ENCODE measurements at places on chromosomes 6 and 20.

- no peak for DNase-seq
Measured at GRCh38 chr6:142737368-142738034, 207.5 kb downstream of the HIVEP2 start.

DNA sequence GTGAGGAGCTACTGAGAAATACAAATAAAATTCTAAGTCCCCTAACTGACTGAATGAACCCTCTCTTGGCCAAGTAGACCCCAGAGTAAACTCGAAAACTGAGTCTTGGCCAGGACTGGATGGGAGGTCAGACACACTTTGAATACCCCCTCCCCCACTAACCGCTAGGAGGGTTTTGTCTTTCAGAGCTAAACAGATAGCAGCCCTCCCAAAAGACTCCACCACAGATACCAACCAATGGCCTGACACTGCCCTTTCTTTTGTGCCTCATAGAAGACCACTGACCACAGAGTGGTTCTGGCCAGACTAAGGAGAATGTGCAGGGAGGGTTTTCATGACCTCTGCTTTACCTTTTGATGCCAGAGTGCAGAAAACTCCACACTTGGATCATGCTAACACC lies 42.1 kb downstream of the SPACA1 start:
- DNase-seq = no peak

DNA sequence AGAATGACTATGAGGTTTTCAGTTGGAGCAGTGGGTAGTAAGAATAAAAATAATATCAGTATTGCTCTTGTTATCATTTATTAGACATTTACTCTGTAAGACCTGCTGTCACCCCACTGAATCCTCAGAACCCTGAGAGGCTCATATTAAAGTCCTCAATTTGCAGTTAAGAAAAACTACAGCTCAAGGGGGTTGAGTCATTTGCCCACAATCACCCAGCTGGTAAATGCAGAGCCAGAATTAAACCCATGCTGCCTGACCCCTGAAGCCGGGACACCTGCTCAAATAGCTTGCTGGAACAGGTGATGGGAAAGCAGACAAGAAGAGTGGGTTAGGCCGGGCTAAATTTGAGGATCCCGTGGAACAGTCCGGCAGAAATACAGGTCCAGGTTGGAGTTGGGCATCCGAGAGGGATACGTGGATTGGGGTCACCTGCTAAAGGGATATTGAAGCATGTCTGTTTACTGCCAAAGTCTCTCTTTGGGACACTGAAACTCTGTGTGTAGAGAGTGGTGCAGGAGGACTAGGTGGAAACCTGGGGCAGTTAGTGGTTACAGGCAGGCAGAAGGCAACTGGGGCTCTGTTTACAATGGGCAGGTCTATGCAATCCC lies 344.1 kb downstream of the CDC5L start:
- no peak for DNase-seq

GRCh38 chr20:43183536-43184070 lies 6.1 kb downstream of the PTPRT start:
- DNase-seq = no peak

- DNase-seq = no peak
Measured at GRCh38 chr20:18191306-18191705, 53.6 kb downstream of the KAT14 start.

GRCh38 chr6:133241086-133241900 lies at the start of gene EYA4:
TSS of gene EYA4 (plus strand) at chr6:133241357. CDS start at chr6:133274781, 33,424 bp downstream.
- no peak for DNase-seq

DNA sequence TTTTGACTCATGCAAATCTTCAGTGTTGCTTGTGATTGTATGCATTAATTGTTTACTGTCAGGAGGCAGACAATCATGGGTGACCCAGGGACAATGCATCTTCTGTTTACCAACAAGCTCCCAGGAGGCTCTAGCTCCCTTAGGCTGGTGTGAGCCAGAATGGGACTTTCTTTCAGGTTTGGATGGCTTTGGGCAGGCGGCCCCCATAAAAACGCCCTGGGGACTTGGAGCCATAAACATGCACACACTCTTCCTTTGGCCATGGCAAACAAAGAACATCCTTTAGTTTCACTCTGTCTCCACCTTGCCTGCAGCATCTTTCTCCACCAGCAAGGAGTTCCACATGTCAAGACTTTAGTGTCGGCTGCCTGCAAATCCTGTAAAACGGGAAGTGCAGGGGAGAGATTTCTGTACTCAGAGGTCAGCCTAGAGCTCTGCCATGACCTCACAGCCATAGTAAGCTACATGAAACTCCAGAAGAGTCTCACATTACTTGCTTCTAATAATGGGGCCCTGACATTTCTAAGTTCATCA lies 127.6 kb downstream of the MAP3K7 start:
- DNase-seq = no peak

DNA sequence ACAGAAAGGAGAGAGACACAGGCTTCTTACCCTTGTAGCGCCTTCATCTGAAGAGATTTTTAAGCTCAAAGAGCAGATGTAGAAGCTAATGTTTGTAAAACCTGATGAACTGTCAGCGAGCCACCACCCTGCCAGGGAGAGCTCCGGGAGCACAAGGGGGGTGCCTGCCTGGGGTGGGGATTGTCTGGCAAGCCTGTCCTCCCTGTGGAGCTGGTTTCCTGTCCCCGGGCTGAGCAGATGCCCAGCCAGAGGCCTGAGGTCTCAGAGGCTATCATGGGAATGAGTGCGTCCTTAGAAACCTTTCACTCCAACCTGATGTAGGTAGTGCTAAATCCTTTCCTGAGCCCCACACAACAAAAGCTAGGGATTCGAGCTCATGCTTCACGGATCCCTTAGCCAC lies 41.9 kb upstream of the NR2E1 start:
- DNase-seq = no peak

- no peak for DNase-seq
Measured at GRCh38 chr20:59481067-59481466, 123.3 kb upstream of the PHACTR3 start.

- DNase-seq = no peak
Measured at GRCh38 chr6:75579951-75580350, 21.7 kb upstream of the SENP6 start.

GRCh38 chr20:63860325-63861051 lies 810 bp upstream of the ABHD16B start:
- no peak for DNase-seq

DNA sequence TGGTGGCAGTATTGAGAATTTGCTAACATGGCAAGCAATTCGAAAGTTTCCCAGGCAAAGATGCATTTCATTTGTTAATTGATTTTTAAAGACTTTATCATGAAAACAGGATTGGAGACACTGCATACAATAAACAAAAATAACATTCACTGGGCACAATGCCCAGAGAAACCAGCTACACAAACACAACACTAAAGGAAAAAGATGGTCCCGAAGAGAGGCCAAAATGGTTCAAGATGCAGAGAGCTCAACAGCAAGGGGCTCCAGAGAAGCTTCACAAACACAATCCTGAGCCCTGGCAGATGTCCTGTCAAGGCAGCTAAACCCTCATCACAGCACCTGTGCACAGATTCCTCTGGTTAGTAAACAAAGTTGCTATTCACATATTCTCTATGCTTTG lies 79.3 kb downstream of the INSM1 start:
- DNase-seq = no peak

DNA sequence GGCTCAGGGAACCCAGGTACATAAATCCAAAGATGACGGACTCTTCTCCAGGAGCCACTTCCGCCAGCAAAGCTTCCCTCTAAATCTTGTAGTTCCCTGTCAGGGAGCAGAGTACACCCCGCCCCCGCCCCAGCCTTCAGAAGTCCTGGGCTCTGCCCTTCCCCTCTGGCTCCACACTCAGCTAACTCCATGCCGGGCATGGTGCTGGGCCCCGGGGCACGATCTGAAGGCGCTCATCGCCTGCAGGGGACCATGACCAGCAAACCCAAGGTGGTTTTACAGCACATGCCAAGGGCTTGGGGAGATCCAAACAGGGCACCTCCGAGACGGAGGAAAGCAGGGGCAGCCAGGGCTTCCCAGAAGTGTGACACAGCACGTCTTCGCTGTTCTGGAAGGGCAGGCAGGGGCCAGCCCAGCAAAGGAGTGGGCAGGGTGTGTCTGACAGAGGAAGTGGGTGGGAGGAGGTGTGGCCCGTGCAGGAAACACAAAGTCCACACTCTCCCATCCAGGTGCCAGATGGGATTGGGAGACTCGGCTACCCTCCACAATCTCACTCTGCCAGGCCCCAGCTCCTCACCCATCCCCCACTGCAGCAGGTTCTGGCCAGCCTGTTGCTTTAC lies 41.6 kb upstream of the SLC22A2 start:
- no peak for DNase-seq

Data from bone marrow (tissue), 2 donors.